Large intestine (tissue), 12 donors: ENCODE measurements at places on chromosomes 2 and 18.

GRCh38 chr2:134334542-134335353 is 80.9 kb downstream of the MGAT5 start:
- DNase-seq, result no peak

- DNase-seq, result no peak
Measured at GRCh38 chr2:50103442-50103841, 928.5 kb downstream of the NRXN1 start.

GRCh38 chr2:141927536-141927935 is 203.3 kb downstream of the LRP1B start:
- no peak for DNase-seq

GRCh38 chr2:119823734-119824334 is 64.1 kb downstream of the PTPN4 start:
- no peak for DNase-seq

DNA sequence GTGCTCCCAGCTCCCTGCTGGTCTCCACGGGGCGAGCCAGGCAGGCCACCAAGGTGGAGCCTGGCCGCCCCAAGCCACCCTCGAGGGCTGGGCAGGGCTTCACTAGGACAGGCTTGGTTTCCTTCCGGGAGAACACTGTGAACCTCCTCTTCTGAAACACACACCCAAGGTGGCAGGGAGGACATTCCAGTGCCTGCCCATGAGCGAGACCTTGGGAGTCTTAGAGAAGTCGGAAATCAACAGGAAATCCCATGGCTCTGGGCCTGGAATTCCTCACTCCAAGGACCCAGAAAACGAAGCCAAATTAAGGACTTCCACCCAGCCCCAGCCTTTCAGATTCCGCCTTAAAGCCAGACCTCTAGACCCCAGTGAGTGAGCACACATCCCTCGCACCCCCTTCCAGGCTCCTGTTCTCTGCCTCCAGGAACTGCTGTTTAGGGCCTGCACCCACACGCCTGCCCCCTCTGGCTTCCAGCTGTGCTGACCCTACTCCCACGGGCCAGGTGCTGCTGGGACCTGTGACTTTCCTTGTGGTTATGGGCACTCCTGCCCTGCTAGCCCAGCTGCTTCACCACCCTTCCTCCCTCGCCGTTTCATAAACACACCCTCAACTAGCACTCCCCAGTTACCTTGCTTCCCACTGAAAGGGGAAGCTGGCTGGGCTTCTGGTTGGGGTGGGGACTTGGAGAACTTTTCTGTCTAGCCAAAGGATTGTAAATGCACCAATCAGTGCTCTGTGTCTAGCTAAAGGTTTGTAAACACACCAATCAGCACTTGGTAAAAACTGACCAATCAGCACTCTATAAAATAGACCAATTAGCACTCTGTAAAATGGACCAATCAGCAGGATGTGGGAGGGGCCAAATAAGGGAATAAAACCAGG is 13.7 kb downstream of the GPR17 start:
- no peak for DNase-seq

DNA sequence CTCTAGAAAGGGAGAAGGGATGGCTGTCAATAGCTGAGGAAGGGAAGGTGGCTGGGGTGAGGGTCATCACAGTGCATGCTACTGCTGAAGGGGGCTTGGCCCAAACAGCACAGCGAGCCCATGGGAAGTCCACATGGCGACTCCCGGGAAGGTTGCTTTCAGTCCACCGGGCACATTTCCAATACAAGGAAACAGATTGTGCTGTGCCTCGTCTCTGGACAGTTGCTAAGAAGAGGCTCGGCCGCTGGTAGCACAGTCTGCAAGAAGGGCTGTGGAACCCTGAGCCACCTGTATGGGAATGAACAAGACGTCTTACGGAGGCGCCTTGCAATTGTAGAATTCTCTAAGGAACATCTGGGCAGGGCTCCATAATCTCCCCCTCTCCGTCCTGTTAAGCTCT is 123.1 kb downstream of the CELF4 start:
- DNase-seq, result no peak

- DNase-seq, result no peak
Measured at GRCh38 chr2:237511433-237511832, 24.4 kb downstream of the MLPH start.

- no peak for DNase-seq
Measured at GRCh38 chr2:146989741-146990140, 855.1 kb upstream of the ACVR2A start.

DNA sequence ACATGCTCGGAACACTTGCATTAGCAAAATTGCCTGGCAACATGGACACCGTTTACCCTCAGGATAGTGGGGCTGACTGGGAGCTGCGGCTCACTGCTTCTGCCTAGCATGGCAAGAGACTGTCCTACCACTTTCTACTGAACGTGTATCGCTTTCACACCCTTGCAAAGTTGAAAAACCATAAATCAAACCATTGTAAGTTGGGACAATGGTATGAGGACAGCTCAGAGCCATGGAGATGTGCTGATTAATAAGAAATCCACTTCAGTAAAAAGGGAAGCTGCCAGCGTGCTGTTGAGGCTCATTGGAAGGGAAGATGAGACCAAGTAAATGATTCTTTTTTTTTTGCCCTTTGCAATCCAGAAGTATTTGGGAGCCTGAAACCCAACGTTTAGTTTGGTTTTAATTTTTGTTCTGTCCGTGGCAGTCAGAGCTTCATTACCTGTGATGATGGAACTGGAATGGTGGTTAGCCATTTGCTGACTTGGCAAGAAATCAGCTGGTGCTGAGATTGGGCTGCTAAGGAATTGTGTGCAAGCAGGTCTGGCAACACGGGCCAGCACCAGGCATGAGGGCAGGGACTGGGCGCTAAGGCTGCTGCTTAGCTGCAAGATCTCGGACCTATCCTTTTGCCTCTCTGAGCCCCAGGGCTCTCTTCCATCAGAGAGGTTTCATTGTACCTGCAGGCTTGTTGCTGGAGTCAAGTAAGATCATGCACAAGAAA is 75.5 kb upstream of the HS6ST1 start:
- DNase-seq, result no peak

DNA sequence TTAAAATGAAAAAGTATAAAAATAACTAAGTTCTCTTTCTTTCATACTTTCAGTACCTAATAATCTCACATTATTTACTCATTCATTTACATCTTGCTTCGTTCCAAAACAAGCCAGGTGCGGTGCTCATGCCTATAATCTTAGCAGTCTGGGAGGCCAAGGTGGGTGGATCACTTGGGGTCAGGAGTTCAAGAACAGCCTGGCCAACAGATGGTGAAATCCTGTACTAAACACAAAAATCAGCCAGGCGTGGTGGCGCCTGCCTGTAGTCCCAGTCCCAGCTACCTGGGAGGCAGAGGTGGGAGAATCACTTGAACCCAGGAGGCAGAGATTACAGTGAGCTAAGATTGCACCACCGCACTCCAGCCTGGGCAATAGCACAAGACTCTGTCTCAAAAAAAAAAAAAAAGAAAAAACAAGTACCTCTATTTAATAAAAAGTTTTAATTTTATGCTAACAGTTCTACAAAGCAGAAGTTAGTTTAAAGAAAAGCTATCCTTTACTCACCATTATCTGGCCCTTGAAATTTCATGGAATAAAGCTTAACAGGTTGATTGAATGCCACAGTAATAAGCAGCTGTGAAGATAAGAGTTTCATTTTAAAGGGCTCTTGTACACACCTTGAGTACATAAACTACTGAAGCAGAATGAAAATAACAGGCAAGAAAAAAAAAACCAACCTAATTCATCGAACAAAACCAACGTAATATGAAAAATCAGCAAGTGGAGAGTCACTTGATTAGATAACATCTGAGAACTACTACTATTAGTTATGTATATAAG is 22.5 kb downstream of the TXNL1 start:
- no peak for DNase-seq

GRCh38 chr2:15115776-15116175 is 445.4 kb downstream of the NBAS start:
- DNase-seq, result no peak

- no peak for DNase-seq
Measured at GRCh38 chr18:1624612-1625011, 719.9 kb downstream of the ADCYAP1 start.

GRCh38 chr2:109582928-109583895 is 30.6 kb downstream of the SEPTIN10 start:
- no peak for DNase-seq
